ENCODE measurements at places on chromosomes 6 and 20.

- DNase-seq = no peak
Measured at GRCh38 chr6:47286301-47286700, 23.4 kb downstream of the TNFRSF21 start.

GRCh38 chr6:157329829-157330228 lies 6.5 kb upstream of the TMEM242 start:
- DNase-seq = no peak

DNA sequence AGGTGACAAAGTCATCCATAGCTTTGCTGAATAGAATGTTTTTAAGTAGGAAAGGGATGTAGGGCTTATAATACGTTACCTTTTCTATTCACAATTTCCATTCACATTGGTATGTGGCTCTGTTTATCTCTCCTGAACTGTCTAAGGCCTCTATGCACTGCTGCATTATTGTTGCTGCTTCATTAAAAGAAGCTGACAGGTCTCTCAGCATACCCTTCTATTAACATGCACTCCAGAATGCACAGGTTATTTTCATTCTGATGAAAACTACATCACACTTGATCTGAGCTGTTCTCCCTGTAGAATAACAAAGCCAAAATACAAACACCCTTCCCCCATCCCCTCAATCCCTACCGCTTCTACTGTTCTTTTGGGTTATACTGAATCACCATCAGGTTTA lies 399.3 kb downstream of the TBC1D32 start:
- no peak for DNase-seq

DNA sequence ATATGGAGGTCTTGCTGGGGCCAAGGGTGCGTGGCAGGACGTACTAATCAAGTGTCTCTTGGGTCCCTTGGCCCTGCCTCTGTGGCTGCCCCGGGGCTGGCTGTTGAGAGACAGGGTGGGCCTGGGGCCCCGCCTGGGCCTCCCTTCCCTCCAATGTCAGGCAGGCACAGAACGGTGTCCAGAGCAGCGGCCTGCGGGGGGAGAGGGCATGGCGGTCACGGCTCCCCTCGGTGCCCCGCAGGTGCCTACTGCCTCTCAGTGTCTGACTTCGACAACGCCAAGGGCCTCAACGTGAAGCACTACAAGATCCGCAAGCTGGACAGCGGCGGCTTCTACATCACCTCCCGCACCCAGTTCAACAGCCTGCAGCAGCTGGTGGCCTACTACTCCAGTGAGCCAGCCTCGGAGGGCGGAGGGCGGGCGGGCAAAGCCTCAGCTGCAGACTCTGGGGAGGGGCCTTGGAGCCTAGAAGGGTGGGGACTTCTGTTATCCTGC lies 50.0 kb downstream of the SRC start:
- DNase-seq = no peak

DNA sequence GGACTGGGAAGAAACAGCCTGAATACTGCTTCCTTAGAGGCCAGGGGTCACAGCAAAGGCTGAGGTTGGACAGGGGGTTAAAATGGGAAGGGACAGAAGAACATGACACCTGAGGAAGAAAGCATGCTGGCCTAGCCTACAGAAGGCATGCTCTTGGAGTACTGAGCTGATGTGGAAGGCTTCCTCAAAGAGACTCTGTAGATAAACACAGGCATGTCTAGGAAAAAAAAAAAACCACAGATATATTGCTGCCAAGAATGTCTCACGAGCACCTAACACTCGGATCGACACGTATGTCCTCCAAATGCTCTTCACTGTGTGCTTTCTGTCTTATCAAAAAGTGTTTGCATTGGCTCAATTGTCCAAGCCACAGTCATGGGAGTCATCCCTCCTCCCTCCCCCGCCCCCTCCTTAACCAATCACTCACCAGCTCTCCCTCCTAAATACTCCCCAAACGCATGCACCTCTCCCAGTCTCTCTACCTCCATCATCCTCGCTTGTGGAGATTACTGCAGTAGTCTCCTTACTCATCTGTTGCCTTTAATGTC lies 101.1 kb upstream of the LRFN2 start:
- no peak for DNase-seq

- DNase-seq = no peak
Measured at GRCh38 chr6:85580878-85581267, 12.8 kb downstream of the SNX14 start.

DNA sequence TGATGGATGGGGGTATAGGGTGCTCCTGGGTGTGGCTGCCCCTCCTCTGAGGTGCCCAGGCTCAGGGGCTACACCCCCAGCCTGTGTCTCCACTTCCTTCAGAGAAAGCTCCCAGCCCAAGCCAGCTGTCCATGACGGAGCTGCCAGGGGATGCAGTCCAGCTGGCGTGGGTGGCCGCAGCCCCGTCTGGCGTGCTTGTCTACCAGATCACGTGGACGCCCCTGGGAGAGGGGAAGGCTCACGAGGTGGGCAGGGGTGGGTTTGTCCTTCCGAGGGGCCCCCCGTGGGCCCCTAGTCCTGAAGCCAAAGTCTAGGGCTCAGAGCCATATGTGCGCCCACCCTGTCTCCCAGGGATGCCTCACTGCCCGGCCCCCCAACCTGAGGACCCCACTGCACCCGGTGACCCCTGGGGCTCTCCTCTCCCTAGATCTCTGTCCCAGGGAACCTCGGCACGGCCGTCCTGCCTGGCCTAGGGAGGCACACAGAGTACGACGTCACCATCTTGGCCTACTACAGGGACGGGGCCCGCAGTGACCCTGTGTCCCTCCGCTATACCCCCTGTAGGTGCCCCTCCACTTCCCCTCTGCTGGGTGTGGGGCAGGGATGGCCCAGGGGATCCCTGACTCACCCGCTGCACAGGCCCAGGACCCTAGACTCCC lies 19.8 kb downstream of the COL20A1 start:
- DNase-seq = no peak

DNA sequence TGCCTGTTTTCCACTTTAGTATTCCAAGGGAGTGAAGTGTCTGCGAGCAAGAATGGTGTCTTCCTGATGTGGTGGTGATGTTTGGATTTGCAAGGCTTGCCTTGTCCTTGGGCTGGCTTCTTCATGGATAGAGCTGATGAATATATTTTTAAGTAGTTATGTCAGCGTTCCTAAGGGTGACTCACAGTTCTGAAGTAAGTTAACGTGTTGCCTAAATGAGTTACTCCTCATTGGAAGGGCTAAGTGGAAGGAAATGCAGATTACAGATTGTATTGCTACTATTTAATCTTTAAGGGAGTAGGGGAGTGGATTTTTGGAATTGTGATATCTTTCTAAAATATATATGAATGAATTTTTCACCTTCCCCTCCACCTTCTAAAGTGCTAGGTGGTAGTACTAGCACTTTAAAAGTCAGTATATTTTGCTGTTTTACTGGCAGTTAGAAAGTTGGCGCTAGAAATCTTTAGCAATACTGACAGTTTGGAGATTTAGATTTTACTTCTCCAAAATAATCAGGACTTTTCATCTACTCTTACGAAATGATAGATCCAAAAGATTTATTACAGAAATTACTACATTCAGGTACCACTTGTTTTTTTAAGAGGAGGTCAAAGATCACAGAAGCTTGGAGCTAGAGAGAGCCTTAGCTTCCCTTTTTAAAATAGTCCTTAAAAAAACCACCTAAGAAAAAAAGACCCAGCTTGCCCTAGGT lies 197.4 kb downstream of the JARID2 start:
- peak; percentile 26 for DNase-seq

DNA sequence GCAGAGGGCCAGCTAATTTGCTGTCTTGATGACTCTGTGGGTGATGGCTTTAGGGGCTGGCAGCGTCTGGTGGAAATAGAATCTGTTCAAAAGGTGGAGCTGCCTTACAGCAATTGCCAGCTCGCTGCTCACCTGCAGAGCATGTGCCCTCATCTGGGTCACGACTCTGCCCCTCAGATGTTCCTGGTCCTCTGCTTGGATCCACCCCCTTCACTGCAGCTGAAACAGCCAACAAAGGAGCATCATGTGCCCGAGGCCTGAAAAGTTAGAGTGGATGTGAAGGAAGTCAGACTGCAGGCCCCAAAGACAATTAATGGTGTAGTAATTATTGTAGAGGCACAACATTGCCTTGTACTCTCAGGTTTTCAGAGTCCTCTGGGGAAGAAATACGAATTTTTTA lies 19.9 kb downstream of the RREB1 start:
- DNase-seq = no peak

All from epithelial cell of prostate (primary cell).